Right ventricle myocardium superior (tissue), 1 donor: ENCODE measurements at places on chromosomes 11 and 22.

GRCh38 chr22:23683545-23683944 is 7.3 kb upstream of the RGL4 start:
- no peak for DNase-seq

DNA sequence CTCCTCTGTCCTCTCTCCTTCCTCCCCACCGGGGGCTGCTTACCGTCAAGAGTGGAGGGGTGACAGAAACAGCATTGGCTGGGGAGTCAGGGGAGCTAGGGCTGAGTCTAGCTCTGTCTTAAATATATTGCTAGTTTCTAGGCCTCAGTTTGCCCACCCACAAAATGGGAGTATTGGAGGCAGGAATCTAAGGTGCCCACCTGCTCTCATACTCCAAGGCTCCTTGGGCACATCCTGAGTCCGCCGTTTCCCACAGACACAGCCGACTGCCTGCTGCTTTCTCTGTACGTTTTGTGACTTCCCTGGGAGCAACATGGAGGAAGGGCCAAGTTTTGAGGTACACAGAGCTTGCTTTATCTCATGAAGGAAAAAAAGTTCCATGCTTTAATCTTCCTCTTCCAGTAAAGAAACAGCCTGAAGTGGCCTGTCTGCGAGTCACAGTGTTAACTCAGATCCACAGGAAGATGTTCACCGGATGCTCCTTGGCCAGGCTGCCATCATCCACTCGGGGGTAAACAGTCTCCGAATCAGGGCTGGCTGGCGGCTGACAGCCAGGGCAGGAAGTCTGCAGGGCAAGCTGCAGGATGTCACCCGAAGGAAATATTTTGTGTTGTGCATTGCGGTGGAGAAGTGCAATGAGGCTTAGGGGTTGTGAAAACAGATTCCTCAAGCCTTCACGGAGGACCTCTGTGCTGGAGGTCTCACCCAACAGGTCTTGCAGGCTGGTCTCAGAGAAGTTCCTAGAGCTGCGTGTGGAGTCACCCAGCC is 11.0 kb upstream of the CERK start:
- peak; percentile 50 for DNase-seq

- peak; percentile 65 for DNase-seq
These were observed 531 bp downstream of the PIM3 start for GRCh38 chr22:49961005-49961600.

DNA sequence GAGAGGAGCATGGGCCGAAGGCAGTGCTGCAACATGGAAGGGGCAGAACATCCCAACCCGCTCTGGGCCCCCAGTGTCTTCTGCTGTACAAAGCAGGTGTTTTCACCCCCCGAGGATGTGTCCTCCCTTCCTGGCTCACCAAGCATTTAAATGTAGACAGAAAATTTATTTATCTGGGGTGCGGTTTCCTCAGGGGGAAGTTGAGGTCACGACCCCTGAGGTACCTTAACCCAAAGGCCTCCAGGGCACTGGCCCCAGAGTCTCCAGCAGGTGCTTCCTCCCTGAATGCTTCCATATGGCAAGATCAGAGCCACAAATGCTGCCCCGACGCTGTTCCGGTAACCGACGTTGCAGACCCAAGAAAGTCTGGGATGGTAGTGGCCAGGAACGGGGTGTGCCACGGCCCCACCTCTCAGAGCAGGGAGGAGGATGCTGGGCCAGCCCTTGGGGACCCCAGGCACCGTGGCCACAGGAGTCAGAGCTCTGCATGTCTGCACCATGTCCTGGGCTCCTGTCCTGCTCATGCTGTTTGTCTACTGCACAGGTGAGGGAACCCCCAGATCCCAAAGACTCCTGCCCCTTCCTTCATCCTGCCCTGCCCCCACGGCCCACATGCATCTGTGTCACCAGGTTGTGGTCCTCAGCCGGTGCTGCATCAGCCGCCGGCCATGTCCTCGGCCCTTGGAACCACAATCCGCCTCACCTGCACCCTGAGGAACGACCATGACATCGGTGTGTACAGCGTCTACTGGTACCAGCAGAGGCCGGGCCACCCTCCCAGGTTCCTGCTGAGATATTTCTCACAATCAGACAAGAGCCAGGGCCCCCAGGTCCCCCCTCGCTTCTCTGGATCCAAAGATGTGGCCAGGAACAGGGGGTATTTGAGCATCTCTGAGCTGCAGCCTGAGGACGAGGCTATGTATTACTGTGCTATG is at the start of gene VPREB1:
VPREB1 (plus strand) TSS at position 471 of the 935 bp plus-strand sequence; CDS start at position 499, 28 bp downstream.
- DNase-seq: no peak
